ENCODE measurements at places on chromosomes 3 and 15.

GRCh38 chr15:51668446-51668845, 12.9 kb upstream of the SCG3 start:
- no peak for DNase-seq

DNA sequence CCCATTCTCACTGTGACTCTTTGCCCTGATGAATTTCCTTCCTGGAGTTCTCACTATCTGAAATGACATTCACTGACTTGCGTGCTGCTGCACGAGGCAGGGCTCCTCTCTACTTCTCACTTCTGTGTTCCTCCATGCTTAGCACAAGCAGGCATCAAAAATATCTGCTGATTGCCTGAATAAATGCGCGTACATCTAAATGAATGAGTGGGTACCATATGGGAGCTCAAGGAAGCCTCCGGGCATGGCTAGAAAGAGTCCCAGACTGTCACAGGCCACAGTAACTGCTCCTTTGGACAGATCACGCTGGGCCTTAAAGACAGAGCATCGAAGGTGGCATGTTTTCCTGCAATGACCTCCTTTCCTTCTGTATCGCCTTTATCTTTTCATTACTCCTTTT, 31.6 kb downstream of the HCN4 start:
- DNase-seq: no peak

DNA sequence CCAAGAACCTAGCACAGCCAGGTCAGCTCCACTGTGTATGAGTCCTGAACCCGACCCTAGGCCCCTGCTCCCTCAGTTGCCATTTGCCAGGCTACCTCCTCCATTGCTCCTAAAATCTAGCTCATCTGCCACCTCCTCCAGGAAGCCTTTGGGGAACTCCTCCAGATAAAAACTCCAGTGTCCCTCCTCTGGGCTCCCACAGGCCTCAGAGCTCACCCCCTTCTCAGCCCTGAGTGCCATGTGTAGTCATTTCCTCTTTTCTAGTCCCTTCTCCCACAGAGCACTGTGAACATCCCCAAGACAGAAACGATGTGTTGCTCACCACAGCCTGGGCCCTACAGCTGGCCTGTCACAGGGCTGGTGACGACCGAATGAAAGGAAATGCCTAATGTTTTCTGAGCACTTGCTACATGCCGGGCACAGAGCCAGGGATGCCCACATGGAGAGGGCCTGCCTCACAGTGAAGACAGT, 61.0 kb downstream of the IQSEC1 start:
- DNase-seq: peak; percentile 73

- DNase-seq: no peak
Measured at GRCh38 chr3:143793971-143794370, 54.3 kb downstream of the SLC9A9 start.

GRCh38 chr15:58562135-58562534, 130.3 kb downstream of the LIPC start:
- DNase-seq: no peak

Data from CD4-positive, alpha-beta T cell treated with Interleukin-10 for 1 hour (primary cell).